ENCODE measurements at places on chromosomes 2 and 18. TPM values are rescaled to one million over a fixed set of nuclear protein-coding genes. Genes with fewer than 3 reads are reported as not detected.

DNA sequence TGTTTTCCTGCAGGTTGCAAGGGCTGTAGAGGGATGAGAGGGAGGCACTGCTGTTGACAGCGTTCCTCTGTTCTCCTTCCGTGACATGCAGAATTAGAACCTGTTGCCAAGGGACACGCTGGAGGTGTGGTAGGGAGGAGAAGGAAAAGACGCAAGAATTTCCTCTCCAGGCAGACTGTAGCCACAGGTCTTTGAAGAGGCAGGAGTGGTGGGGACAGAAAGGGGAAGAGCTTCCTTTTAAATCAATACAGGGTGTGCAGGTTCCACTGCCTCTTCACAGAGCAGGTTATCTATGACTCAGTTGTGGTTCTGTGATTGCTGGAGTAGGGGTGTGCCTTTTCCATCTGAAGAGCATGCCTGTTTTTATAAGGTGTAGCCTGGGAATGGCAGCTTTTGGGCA, 133.0 kb downstream of the WDSUB1 start:
- peaks cover 13% of the 10 kb centered on the region for H3K4me1 ChIP-seq
- H3K27ac ChIP-seq: peak overlapping the region; percentile 79
- peaks cover 13% of the 10 kb centered on the region for H3K36me3 ChIP-seq
- H3K27me3 ChIP-seq: no peaks in the 10 kb centered on the region
- peak overlapping the region; percentile 23 for H3K4me3 ChIP-seq
- DNase-seq: peak; percentile 68

DNA sequence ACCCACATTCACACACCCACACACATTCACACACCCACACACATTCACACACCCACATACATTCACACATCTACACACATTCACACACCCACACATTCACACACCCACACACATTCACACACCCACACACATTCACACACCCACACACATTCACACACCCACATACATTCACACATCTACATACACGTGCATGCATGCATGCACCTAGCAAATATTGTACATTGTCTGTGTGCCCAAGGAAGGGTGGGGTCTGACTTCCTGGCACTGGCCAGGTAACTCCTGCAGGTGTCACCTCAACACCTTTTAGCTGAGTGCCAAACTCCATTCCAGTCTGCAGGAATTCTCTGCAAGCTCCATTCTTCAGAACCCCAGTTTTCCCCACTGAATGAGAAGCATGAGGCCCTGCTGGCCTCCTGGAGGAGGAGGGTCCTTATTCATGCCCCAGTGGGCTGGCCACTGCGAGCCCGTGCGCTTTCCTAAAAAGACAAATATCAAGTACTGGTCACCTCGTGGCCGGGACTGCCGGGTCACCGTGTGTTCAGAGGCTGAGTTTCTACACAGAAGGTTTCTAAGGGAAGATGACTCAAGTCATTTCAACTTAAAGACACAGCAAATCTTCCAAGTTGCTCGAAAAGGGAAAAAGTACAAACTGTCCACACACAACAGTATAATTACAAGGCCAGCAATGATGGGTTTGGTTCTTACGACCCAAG, 131.5 kb downstream of the HDAC4 start:
- H3K36me3 ChIP-seq: peaks cover 5% of the 10 kb centered on the region
- H3K4me1 ChIP-seq: peaks cover 52% of the 10 kb centered on the region
- H3K27me3 ChIP-seq: no peaks in the 10 kb centered on the region
- no peak for DNase-seq
- H3K27ac ChIP-seq: no peak overlapping the region

DNA sequence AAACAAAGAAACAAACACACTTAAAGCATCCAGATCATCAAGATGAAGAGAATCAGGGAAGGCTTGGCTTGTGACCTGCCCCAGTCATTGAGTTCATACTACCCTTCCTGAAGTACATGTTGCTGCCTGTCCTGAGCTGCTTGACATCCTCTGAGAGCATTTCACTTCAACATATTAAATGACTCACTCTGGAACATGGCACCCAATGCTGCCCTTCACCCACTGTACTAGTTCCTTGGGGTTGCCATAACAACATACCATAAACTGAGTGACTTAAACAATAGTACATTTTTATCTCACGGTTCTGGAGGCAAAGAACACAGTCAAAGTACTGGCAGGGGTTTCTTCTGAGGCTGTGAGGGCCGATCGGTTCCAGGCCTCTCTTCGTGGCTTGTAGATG, 371.3 kb downstream of the RNF144A start:
- no peak overlapping the region for H3K27ac ChIP-seq
- no peaks in the 10 kb centered on the region for H3K36me3 ChIP-seq
- no peaks in the 10 kb centered on the region for H3K4me1 ChIP-seq
- H3K27me3 ChIP-seq: peaks cover 8% of the 10 kb centered on the region
- DNase-seq: no peak

- no peak for DNase-seq
- H3K4me3 ChIP-seq: no peak overlapping the region
- H3K4me1 ChIP-seq: no peaks in the 10 kb centered on the region
Observed at GRCh38 chr2:118729760-118730159, 117.7 kb downstream of the EN1 start.

GRCh38 chr2:61179701-61180639, 18.0 kb downstream of the C2orf74 start:
- no peak for DNase-seq
- peak overlapping the region; percentile 35 for H3K4me3 ChIP-seq
- no peak overlapping the region for H3K27ac ChIP-seq
- H3K27me3 ChIP-seq: no peaks in the 10 kb centered on the region
- peaks cover 37% of the 10 kb centered on the region for H3K4me1 ChIP-seq

DNA sequence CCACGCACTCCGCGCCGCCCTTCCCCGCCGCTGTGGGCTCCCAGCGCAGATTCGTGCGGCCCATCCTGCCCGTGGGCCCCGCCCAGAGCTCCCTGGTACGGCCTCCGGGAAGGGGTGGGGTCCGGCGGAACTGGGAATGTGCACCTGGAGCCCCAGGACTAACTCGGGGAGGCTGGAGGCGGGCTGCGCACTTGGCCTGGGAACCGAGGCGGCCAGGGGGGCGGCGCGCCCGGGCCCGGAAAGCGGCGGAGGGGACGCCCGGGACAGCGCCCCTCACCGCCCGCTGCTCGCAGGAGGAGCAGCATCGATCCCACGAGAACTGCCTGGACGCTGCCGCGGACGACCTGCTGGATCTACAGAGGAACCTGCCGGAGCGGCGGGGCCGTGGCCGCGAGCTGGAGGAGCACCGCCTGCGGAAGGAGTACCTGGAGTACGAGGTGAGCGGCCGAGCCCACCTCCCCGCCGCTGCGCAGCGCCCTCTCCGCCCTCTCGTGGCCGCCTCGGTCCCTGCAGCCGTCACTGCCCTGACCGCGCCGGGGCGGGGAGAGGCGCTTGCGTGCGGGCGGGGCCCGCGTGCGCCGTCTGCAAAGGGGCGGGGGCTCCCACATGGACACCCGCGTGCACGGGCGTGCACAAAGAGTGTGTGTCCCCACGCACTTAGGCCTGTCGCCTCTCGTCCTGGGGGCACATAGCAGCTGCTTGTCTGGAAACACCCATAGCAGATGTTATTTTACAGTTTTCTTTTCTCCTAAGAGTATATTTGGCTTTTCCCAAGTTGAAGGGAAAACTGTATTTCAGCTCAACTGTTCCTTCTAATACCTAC, 25.2 kb downstream of the PSD4 start:
- DNase-seq: peak; percentile 94
- H3K4me3 ChIP-seq: peak overlapping the region; percentile 69
- peaks cover 48% of the 10 kb centered on the region for H3K36me3 ChIP-seq

LYG2 gene
- total RNA-seq: not detected

ZNF521 gene
- total RNA-seq: not detected

PAIP2B gene
- total RNA-seq: 4.0 TPM
